Neural progenitor cell (in vitro differentiated cells): ENCODE measurements at places on chromosomes 1 and 21. TPM values are rescaled to one million over a fixed set of nuclear protein-coding genes. Genes with fewer than 3 reads are reported as not detected.

FAM151A gene
- total RNA-seq: not detected in 2 replicates

- DNase-seq: no peak
These were observed 71.1 kb downstream of the SKI start for GRCh38 chr1:2299131-2299627.

CACNA1S gene
- 0.11 and 0.12 TPM in 2 replicates for total RNA-seq

KRTAP10-3 gene
- not detected in 2 replicates for total RNA-seq

- no peak for DNase-seq
These were observed 141.7 kb downstream of the GALNT2 start for GRCh38 chr1:230208619-230209261.
